ENCODE measurements at places on chromosomes 3 and 15.

- H3K36me3 ChIP-seq = no peaks in the 10 kb centered on the region
- no peak overlapping the region for H3K27ac ChIP-seq
- no peaks in the 10 kb centered on the region for H3K27me3 ChIP-seq
These were observed 19.0 kb downstream of the ALDH1A2 start for GRCh38 chr15:58046467-58046866.

DNA sequence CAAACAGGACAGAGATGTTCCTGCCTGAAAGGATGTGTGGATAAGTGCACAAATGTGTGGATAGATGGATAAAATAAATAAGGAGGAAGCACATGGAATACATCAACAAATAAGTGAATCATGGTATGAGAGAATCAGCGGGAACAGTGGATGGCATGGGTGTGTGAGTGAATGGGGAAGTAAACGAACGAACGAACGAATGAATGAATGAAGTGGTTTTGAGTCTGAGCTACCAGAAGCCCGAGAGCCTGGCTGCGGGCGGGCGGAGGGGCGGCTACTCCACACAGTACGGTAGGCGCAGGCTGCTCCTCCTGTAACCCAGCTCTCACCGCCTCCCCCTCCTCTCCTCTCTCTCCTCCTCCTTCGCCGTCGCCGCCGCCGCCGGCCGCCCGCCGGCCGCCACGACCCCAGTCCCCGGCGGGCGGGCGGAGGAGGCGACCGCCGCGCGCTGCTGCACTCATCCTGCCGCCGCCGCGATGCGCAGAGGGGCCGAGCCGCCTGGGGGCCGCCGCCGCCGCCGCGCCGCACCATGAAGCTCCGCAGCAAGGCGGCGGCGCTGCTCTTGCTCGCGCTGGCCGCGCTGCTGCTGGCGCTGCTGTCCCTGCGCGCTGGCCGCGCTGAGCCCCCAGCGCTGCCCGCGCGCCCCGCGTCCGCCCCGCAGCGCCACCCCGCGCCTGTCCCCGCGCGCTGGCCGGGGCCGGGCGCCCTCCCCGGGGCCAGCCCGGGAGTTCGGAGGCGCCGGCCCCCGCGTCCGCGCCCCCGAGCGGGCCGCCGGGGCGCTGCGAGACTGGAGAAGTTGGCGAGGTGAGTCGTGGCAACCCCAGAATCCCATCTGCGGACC is at the start of gene GXYLT2:
TSS of gene GXYLT2 (plus strand) at position 342 of the 841 bp plus-strand sequence. CDS start at position 530, 188 bp downstream.
- no peak within 1 kb of the TSS for H3K27ac ChIP-seq
- DNase-seq = peak; percentile 32
- no peaks in the 10 kb centered on the region for H3K36me3 ChIP-seq

- H3K27ac ChIP-seq = no peak overlapping the region
- no peaks in the 10 kb centered on the region for H3K4me1 ChIP-seq
- H3K4me3 ChIP-seq = no peak overlapping the region
- DNase-seq = no peak
These were observed 18.5 kb downstream of the PRR23E start for GRCh38 chr3:127211118-127212060.

DNA sequence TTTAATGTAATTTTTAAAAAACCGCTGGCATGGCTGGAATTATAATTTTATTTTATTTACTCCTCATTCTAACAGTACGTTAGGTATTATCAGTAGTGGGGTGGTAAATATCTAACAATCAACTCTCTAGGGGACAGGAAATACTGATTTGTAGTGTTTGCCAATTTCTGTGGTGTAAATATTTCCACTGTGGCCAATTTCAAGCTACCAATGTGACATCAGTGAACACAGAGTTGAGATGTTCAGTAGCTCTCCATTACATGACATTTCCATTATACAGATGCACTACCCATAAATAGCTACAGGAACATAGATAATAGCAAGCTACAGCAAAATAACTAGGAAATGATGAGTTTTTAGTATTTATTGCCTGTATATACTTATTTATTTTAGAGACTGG is 10.0 kb upstream of the ARL8B start:
- H3K27ac ChIP-seq = no peak overlapping the region
- peaks cover 3% of the 10 kb centered on the region for H3K4me1 ChIP-seq
- H3K4me3 ChIP-seq = no peak overlapping the region
- H3K27me3 ChIP-seq = no peaks in the 10 kb centered on the region

DNA sequence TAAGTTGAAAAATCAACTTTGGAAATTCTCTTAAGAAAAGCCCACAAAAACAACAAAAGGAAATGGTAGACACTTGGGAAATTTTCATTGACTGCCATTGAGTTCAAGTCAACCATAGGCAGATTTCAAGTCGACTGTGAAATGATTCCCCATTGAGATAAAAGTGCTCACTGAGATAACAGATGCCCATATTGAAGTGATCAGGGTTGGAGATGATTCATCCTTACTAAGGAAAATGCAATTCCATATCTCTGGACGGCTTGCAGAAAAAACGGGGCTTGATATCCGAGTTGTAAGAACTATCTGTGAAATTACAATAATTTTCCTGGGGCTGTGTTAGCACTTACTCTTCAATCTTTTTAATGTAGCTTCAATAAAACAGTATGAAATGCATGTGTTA is 373.1 kb upstream of the THRB start:
- no peak overlapping the region for H3K4me3 ChIP-seq
- H3K36me3 ChIP-seq = no peaks in the 10 kb centered on the region
- DNase-seq = no peak
- H3K27ac ChIP-seq = no peak overlapping the region
- no peaks in the 10 kb centered on the region for H3K4me1 ChIP-seq

- 0 out of 2 replicates have a peak, but pooled peaks cover 5% of the 10 kb centered on the region for H3K4me1 ChIP-seq
- no peak overlapping the region for H3K27ac ChIP-seq
- DNase-seq = no peak
- H3K36me3 ChIP-seq = no peaks in the 10 kb centered on the region
These were observed 14.5 kb downstream of the EMC4 start for GRCh38 chr15:34239151-34239808.

DNA sequence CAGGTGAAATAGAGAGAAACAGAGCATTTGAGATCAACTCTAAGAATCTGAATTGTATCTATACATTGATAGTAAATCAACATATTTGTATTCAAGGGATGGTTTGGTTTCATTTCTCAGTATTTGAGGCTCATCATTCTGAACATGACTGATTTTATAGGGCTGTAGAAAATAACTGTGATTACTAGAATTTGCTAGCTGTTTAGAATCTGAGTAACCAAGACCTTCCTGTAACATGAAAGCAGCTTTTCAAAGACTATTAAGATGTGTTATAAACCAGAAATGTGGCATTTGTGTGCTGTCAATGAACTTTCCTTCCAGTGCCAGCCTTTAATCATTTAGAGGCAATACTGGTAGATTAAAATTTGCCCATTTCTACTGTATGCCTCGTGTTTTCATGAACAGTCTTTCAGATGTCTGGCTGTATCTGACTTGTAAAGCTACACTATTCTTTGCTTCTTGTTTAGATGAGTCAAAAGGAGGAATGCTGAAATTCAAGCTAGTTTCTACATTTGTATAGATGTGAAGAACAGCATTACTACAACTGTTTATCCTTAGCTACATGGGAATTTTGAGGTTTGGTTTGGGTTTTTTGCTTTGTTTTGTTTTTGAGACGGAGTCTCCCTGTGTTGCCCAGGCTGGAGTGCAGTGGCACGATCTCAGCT is 137.3 kb upstream of the BHLHE40 start:
- H3K27ac ChIP-seq = no peak overlapping the region
- no peak overlapping the region for H3K4me3 ChIP-seq
- DNase-seq = no peak
- no peaks in the 10 kb centered on the region for H3K36me3 ChIP-seq
- peaks cover 14% of the 10 kb centered on the region for H3K4me1 ChIP-seq
- H3K27me3 ChIP-seq = no peaks in the 10 kb centered on the region

GRCh38 chr3:116678853-116679252 is 30.7 kb upstream of the TUSC7 start:
- H3K27ac ChIP-seq = no peak overlapping the region
- no peaks in the 10 kb centered on the region for H3K36me3 ChIP-seq
- H3K4me1 ChIP-seq = no peaks in the 10 kb centered on the region
- no peak overlapping the region for H3K4me3 ChIP-seq

DNA sequence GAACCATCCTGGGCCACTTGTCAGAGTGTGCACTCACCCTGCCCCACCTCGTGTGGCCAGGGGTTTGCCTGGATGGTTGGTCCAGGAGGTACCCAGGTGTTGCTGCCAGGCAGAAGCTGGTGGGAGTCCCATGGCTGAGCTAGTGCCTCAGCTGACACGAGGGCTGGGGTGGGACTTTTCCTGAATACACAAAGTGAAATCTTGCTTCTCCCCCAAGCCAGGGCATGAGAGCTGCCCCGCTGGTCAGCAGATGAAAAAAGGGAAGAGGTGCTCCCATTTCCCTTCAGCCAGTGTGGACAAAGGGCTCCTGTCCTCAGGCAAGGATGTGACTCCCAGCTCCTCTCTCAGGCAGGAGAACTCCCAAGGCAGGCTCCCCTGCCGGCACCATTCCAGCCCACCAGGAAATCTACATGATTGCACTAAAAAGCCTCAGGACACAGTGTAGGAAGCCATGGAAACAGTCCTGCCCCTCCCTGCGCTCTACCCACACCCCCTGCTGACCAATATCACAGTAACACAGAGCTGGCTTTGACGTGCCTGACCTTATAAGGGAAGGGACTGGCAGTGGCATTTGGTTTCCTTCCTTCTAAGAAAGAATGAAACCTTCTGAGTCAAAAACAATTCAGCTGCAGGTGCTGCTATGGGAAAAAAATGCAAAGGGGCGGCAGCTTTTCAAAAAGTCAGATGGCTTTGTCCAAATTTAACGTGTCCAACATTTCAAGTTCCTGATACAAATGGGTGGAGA is 33.9 kb downstream of the MYO5C start:
- H3K4me1 ChIP-seq = peaks cover 44% of the 10 kb centered on the region
- H3K36me3 ChIP-seq = no peaks in the 10 kb centered on the region
- no peaks in the 10 kb centered on the region for H3K27me3 ChIP-seq
- DNase-seq = peak; percentile 93

- DNase-seq = no peak
- H3K4me3 ChIP-seq = no peak overlapping the region
- no peaks in the 10 kb centered on the region for H3K4me1 ChIP-seq
- H3K36me3 ChIP-seq = no peaks in the 10 kb centered on the region
These were observed 27.5 kb downstream of the GRAMD2A start for GRCh38 chr15:72169921-72170611.

DNA sequence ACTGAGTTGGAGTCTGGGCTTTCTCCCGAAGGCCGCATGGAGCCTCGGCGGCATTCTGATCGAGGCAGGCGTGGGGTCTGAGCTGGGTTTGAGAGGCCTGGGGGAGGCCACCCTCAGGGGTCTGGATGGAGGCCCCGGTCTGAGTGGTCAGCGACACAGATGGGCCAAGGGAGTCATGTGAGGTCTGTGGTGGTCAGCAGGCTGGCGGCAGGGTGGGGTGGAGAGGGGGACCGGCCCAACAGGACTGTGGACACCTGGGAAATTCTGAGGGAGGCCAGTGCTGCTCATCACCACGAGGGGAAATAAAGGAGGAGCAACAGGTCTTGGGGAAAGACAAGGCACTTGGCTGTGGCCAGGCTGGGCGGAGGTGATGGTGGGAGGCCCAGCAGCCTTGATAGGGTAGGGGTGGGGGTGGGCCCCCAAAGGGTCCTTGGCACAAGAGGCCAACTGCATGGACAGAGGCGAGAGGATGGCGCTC is 16.2 kb downstream of the CTSH start:
- no peak overlapping the region for H3K27ac ChIP-seq
- no peaks in the 10 kb centered on the region for H3K4me1 ChIP-seq

DNA sequence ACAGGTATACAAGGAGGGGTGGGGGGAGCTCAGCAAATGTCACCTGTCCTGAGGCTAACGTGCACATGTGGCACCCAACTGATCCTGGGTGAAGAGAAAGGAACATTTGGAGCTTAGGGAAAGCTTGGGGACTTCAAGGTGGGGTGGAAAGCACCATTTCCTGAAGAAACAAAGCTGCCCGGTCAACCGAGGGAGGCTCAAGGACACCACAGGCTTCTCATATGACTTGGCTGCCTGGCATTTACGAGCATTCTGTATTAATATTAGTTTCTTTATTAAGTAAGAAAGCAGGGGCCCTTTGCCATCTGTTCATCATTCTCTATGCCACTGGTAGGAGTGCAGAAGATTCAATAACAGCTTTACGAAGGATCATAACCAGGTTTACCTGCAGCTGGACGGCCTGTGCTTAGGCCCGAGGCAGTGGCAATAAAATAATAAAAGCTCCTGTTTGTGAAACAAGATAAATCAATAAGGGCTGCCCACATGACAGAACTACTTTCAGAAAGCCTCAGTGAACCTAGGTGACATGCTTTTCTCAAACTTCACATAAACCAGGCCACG is 54.0 kb downstream of the ETV5 start:
- DNase-seq = no peak
- no peaks in the 10 kb centered on the region for H3K27me3 ChIP-seq
- no peak overlapping the region for H3K4me3 ChIP-seq
- H3K27ac ChIP-seq = no peak overlapping the region
- H3K4me1 ChIP-seq = no peaks in the 10 kb centered on the region
- H3K36me3 ChIP-seq = no peaks in the 10 kb centered on the region

DNA sequence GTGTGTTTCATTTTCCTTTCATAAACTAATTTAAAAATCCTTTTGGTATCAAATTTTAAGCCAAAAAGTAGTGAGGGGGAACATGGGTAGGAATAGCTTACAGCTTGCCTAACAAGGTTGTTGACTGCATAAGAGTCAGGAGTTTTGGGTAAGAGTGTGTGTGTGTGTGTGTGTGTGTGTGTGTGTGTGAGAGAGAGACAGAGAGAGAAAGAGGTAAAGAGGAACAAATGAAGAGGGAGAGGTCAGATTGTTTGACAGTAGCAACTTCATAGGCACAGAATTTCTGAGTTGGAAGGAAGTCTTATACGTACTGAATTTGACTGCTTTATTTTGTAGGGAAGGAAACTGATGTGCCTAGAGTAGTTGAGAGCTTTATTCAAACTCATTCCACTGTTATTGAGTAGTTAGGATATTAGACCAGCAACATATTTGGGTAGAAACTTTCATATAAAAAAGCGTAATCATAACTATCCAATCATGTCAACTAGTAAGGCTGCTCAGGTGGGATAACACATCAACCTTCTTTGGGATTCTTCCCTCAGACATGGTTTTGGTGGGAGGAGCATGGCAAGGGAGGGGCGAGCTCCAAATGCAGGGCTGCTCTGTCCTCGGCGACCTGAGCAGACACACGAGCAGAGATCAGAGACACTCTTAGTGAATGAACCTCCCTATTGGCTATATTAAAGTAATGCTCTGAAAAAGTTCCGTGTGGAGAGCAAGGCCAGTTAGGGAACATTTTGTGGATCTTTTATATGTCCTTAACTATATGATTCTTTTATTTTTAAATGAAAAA is 86.4 kb downstream of the LPP start:
- no peak overlapping the region for H3K4me3 ChIP-seq
- no peaks in the 10 kb centered on the region for H3K4me1 ChIP-seq
- no peak overlapping the region for H3K27ac ChIP-seq
- no peak for DNase-seq
- H3K27me3 ChIP-seq = no peaks in the 10 kb centered on the region

- H3K4me1 ChIP-seq = no peaks in the 10 kb centered on the region
- no peaks in the 10 kb centered on the region for H3K36me3 ChIP-seq
- no peak for DNase-seq
- H3K27me3 ChIP-seq = peaks cover 13% of the 10 kb centered on the region
- H3K4me3 ChIP-seq = no peak overlapping the region
These were observed 101.3 kb downstream of the ASB7 start for GRCh38 chr15:100703671-100704070.

GRCh38 chr15:74482661-74483060 is 21.7 kb upstream of the UBL7 start:
- DNase-seq = no peak
- H3K4me3 ChIP-seq = no peak overlapping the region
- no peak overlapping the region for H3K27ac ChIP-seq
- no peaks in the 10 kb centered on the region for H3K36me3 ChIP-seq
